Mammary epithelial cell (primary cell): ENCODE measurements at places on chromosomes 1 and 21.
A peak's percentile ranks its signal among the peaks of the same experiment; 100 is the strongest.

DNA sequence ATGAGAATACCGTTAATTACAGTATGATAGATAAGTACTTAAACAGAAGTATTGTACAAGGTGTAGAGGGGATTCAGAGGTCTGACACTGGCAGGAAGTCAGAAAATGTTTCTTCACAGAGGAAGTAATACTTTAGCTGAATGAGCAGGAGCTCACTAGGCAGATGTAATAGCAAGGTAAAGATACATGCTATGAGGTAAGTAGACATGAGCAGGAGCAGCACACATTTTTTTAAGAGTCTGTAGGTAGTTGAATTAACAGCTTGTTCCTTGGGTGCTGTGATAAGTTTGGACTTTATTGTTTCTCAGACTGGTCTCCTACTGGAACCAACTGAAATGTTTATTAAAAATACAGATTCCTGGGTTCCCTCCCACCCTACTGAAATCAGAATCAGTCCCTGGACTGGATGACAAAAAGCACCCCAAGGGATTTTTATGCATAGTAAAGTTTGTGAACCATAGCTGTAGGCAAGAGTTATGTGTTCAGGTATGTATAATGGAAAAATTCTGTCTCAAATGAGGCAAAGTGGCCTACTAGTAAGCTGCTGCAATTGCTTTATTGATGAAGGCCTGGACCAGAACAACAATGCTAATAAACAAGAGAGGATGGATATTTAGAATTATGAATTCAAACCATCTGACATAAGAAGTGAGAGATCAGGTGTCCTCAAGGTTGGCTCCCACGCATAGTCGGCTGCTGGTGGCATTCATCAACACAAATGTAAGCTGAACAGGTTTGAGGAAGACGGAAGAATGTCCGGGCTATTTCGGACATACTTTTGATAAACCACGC, 902 bp downstream of the AP4B1 start:
- no peak for DNase-seq

DNA sequence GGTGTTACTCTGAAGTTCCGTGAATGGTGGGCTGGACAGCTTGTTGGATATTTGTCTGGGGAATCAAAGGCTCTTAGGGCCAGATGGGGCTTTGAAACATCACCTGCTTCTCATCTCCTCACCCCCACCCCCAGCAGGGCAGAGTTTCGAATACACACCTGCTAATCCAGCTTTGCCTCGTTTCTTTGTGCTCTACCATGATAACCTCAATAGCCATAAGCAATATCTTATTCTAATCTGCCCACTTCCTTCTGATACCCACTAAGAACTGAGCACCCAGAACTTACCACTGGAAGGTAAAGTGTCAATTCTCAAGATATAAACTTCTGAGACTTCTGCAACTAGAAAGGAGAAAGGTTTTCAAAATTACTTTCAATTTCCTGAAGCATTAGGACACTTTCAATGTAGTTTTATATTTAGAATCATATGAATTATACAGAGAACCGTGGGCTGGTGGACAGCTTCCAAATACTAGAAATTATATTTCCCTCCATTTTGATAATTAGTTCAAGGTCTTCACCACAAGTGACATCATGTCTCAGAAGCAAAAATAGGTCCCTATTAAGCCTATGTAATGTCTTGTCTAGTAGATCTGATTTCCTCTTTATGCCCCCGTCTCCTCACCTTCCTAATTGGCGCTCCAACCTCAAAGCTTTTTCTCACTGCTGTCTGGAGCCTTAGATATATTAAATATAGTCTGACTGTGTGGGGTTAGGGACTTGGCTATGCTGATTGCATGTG, 64.4 kb upstream of the NEK2 start:
- no peak for DNase-seq

- no peak for DNase-seq
Observed at GRCh38 chr21:19683492-19683891, 1279.9 kb upstream of the TMPRSS15 start.

DNA sequence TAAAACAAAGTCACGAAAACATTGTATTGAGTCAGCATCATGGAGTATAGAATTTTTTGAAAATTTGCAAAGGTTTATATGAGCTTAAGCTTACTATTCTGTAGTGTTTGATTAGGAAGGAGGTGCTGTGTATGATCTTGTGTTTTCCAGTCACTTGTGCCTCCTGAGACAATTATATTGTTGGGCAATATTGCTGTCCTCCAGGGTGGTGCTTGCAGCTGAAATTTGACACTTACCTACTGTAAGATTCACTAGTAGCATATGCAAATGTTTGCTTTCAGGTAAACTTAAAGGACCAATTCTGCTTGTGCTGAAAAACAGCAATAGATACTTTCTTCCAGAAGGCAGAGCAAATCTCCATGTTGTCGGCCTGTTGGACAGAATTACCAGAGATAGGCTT, 268.0 kb downstream of the TGFB2 start:
- no peak for DNase-seq

DNA sequence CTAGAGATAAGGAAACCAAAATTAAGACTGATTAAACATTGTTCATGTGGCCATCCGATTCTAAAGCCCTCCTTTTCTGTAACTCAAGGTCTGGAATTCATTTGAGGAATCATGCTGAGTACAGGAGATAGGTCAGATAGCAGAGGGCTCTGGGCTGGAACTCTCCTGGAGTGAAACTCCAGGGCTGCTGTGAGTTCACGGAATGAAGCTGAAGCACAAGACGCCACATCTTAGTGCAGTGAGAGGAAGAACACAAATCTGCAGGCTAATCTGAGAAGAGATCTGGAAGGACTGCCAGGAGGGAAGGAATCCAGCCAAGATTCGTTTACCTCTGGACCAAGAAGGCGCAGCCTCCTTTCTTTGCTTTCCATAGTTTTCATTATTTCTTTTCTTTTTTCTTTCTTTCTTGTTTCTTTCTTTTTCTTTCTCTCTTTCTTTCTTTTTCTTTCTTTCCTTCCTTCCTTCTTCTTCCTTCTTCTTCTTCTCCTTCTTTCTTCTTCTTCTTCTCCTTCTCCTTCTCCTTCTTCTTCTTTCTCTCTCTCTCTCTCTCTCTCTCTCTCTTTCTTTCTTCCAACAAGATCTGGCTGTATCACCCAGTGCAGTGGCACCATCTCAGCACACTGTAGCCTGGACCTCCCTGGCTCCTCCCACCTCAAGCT, 74.8 kb upstream of the ATP1B1 start:
- no peak for DNase-seq

GRCh38 chr1:61004262-61005003, 77.9 kb upstream of the NFIA start:
- peak; percentile 14 for DNase-seq

GRCh38 chr1:147204080-147204479, 21.1 kb downstream of the FMO5 start:
- DNase-seq: no peak

- DNase-seq: peak; percentile 84
Observed at GRCh38 chr1:169999331-169999741, 75.2 kb downstream of the KIFAP3 start.
